ENCODE measurements at places on chromosomes 5 and 9. TPM values are rescaled to one million over a fixed set of nuclear protein-coding genes. Genes with fewer than 3 reads are reported as not detected.

SLC34A3 gene
- total RNA-seq: not detected

ARID3C gene
- total RNA-seq: not detected

PCDHA9 gene
- not detected for total RNA-seq

MEIKIN gene
- total RNA-seq: not detected

CCDC192 gene
- not detected for total RNA-seq

LAMC3 gene
- not detected for total RNA-seq

SLC34A1 gene
- total RNA-seq: not detected

FST gene
- total RNA-seq: 0.15 TPM

ZBED3 gene
- total RNA-seq: 13.4 TPM
